ENCODE measurements at places on chromosomes 12 and 14.

GRCh38 chr12:26010293-26010821, 51.9 kb downstream of the RASSF8 start:
- DNase-seq: no peak

GRCh38 chr12:49105504-49106084, 5.1 kb downstream of the LMBR1L start:
- DNase-seq: no peak

- no peak for DNase-seq
These were observed 24.2 kb upstream of the HIF1A start for GRCh38 chr14:61671082-61671481.

- DNase-seq: peak; percentile 57
These were observed 41.5 kb downstream of the BCL11B start for GRCh38 chr14:99230208-99231151.

GRCh38 chr12:27534060-27534764, 10.2 kb downstream of the PPFIBP1 start:
- no peak for DNase-seq

- no peak for DNase-seq
These were observed 7.1 kb downstream of the ASB2 start for GRCh38 chr14:93969082-93969828.

DNA sequence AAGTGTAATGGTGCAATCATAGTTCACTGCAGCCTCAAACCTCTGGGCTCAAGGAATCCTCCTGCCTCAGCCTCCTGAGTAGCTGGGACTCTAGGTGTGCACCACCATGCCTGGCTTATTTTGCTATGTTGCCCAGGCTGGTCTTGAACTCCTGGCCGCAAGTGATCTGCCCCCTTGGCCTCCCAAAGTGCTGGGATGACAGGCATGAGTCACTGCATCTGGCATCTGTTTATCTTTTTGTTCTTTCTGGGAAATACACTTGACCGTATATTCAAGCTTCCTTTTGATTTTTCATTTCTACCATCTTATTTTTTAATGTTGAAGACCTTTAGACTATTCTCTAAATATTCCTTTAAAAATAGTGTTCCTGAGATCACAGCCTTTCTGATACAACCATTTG, 82.4 kb upstream of the OSBPL8 start:
- no peak for DNase-seq

DNA sequence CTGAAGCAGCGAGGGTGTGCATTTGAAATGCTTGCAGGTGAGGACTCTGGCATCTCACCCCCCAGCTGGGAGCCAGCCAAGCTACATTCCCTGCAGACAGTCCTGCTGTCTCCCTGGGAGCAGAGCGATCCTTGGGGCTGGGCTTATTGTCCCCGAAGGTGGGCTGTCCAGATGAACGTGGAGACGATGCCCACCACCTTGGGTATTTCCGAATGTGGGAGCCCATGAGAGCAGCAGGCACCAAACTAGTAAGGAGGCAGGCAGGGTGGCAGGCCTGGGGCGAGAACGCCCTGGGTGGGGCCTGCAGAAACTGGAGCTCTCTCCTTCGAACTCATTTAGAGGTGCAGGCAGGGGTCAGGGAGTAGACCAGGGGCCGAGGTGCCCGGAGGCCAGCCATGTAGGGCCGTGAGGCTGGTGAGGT, 18.5 kb downstream of the ZBTB42 start:
- no peak for DNase-seq

DNA sequence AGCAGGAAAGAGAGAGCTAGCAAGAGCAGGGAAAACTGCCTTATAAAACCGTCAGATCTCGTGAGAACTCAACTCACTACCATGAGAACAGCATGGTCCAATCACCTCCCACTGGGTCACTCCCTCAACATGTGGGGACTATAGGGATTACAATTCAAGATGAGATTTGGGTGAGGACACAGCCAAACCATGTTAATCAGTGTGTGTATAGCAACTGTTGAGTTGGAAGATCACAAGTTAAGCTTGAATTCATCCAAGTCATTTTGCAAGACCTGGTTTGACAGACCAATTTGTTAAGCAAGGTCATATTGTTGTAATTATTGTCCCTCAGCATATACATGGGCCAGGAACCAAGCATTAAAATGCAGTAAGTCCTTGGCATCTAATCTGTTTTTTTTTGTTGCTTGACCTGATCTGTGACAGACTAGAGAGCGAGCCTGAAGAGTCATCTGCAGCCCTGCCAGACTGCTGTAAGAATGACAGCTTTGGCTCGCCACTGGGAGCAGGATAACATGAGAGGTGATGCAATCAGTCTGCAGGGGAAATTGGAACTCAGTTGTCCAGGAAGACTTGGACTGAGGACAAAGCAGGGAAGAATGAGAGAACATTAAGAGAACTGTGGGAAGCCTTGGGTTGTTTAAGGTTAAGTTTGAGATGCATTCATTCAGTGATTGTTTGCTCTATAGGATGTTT, 297.6 kb upstream of the SEL1L start:
- no peak for DNase-seq

- DNase-seq: no peak
These were observed 480.8 kb downstream of the RERGL start for GRCh38 chr12:17609153-17609552.
